Uterus (tissue), 4 donors: ENCODE measurements at places on chromosomes 4 and X. TPM values are rescaled to one million over a fixed set of nuclear protein-coding genes. Genes with fewer than 3 reads are reported as not detected.

GRCh38 chr4:40401631-40402030 lies 66.5 kb downstream of the CHRNA9 start:
- DNase-seq: no peak

GRCh38 chr4:7719354-7720174 lies 220.1 kb downstream of the AFAP1 start:
- peak; percentile 66 for DNase-seq

GRCh38 chr4:41609851-41610250 lies 71.9 kb downstream of the LIMCH1 start:
- DNase-seq: no peak

GRCh38 chr4:39928538-39928937 lies 49.2 kb downstream of the PDS5A start:
- DNase-seq: no peak

The THOC2 gene
- 180 TPM for total RNA-seq

The ITGB1BP2 gene
- total RNA-seq: 15.9 TPM

DNA sequence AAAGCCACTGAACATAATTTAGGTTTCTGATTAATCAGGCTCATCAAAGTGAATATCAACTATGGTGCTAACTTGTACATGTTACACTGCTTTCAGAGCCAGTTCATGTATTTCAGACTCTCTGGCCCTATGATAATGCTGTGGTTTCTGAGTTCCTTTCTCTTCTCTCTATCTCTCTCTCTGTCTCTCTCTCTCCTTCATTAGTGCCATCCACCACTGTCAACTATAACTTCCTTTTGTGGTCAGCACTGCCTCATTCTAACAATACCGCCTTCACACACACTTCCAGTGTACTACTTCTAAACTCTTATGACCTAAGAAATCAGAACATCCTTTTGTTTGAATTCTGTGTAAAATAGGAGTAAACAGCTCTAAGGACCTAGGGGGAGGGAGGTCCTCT lies 907.1 kb downstream of the RPA4 start:
- no peak for DNase-seq

The AVPR2 gene
- not detected for total RNA-seq

DNA sequence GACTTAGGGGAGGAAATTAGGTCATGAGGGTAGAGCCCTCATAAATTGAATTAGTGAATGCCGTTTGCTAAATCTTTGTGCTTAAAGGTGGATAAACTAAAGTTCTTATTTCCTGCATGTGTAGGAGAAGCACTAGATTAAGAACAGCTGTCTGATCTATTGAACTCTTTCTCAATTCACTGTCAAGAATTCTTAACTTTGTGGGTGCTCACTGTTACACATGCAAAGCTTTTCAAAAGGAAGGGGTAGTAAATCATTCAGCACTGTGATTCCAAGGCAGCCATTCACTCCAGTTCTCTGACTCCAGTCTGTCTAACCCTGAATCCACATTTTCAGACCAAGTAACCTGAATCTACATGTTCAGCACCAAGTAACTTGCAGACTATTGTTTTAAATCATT lies 1520.1 kb downstream of the PCDH18 start:
- no peak for DNase-seq

The RBM46 gene
- total RNA-seq: not detected

The F8A3 gene
- 8.2 TPM for total RNA-seq

- DNase-seq: no peak
Measured at GRCh38 chr4:154478128-154478527, 13.5 kb downstream of the DCHS2 start.

The TIMM8A gene
- total RNA-seq: 7.0 TPM

GRCh38 chr4:104869831-104870230 lies 276.8 kb upstream of the TET2 start:
- DNase-seq: no peak

DNA sequence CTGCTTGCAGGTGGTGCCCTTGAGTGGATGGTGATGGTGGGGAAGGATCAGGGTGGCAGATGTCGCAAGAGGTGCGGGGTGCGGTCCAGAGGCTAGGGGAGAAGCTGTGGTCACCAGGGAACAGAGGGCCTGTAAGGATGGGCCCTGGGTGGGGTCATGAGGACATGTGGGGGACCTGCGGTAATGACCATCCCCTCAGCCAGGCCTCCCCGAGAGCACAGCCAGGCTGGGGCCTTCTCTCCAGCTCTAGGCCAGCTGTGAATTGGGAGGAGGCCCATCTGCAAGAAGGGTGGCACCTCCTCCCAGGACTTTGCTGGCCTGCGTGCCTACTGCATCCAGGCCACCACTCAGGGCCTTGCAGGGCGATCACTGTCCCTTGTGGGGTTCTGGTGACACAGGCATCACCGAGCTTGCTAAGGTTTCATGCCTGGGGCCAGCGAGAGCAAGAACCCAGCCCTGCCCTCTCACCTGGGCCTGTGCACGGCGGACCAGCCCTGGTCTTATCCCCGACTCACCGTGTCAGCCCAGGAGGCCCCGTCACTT lies 34.1 kb upstream of the MXD4 start:
- no peak for DNase-seq

The TCP11X2 gene
- not detected for total RNA-seq

DNA sequence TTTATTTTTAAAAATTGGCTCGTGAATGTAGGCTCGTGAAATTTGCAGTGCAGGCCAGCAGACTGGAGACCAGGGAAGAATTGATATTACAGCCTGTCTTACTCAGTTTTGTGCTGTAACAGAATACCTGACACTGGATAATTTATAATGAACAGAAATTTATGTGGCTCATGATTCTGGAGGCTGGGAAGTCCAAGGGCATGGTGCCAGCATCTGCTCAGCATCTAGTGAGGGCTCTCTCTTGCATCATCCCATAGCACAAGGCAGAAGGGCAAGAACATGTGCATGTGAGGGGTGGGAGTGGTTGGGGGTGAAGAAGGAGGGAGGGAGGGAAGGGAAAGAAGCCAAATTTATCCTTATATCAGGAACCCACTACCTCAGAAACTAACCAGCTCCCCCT lies 13.7 kb upstream of the CLTRN start:
- DNase-seq: no peak

The SLC34A2 gene
- 4.1 TPM for total RNA-seq

The DIPK2B gene
- 95.6 TPM for total RNA-seq

DNA sequence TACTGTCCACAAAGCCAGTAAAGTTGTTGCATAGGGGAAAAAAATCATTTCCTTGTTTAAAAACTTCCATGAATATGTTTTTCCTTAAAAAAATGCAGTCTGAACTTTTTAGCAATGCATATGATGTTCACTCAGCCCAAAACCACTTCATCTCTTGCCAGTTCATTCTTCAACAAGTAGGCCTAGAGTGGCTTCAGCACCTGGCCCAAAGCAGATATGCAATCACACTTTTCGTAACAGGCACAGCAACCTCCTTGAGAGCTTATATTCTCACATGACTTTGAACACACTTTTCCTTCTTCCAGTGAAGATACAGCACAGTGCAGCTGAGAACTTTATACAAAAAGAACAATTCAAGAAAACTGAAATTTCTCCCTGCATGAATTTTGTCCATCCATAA lies 128.6 kb downstream of the ADAMTS3 start:
- no peak for DNase-seq

GRCh38 chr4:105462576-105462975 lies 11.3 kb downstream of the PPA2 start:
- DNase-seq: no peak

DNA sequence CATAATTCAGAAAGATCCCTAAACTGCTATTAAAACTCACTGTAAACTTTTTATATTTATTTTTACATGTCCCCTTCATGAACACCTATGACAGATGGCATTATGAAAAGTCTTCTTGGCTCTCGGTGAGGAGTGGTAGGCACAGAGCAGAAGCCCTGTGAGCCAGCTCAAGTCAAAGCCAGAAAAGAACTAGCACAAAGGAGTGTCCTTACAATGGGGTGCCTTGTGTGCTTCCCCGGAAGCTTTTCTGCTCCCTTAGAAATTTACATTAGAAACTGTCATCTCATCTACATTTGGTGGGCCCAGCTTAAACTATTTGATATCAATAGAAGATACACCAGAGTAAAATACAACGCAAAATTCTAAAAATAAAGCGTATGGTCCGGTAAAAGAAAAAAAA lies 135.7 kb upstream of the MAP3K15 start:
- no peak for DNase-seq

DNA sequence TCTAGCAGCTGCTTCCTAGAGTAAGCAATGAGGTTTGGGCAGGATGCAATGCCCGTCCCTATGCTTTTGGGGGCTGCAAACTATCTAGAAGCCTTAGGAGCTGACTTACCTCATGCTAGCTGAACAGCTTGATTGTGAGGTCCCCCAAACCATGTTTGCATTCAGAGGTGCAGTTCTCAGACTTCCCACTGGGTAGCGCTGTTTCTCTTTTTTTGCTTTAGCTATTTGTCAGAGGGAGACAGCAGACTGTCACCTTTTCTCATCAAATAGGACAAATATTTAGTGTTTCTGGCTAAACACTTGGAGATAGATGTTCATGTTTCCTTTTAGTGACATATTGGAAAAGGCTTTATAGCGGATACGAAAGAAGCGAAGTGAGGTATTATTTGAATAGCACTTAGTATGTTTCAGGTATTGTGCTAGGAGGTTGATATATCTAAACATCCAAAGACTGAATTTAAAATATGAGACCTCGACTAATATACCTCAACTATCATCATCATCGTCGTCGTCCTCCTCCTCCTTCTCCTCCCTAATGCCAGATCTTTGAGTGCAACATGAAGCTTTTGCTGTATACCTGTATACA lies 18.7 kb upstream of the TMEM192 start:
- DNase-seq: peak; percentile 41

DNA sequence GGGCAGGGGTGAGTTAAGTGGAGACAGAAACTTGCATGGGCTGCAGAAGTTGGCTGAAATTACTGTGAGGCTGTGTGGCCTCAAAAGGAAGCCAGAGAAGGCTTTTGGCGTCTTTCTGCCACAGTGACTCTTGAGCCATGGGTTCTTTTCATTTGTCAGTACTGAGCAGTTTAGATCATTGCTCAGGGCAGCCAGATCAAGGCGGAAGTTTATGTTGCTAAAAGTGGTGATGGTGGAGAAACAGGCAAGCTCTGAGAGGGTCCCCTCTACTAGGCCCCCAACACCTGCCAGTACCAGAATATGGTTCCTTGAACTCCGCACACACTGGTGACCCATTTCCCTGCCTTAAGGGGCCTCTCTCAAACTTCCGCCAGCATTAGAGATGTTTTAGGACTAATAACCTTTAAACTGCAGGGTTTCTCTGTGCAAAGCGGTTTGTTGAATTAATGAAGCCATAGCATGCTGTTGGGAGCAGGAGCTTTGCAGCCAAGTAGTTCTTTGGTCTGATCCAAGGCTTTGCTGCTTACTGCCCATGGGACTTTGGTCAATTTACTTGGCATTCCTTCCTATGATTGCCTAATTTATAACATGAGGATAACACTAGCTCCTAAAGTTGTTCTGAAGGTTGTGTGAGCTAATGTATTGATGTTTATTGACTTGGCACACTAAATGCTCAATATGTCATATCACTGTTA lies 34.5 kb downstream of the RNF175 start:
- no peak for DNase-seq

The SHOX gene
- total RNA-seq: not detected

- no peak for DNase-seq
Measured at GRCh38 chr4:7826909-7827306, 112.8 kb downstream of the AFAP1 start.

- no peak for DNase-seq
Measured at GRCh38 chr4:121860121-121860520, 10.2 kb downstream of the BBS7 start.

DNA sequence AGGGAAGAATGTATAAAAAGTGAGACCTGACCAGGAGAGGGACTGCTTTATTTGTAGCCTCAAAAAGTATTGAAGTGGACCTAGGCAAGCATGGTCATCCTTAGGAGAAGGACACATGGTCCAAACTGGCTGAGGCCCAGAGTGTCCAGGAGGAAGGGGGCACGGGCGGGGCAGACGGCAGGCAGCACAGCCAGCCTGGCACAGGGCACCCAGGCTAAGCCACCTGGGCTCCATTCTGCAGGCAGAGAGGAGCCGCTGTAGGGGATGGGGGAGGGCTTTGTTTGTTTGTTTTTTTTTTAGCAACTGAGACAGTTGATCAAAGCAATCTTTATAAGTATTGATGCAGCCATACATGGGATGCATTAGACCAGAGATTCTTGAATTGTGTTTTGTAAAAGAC lies 188.6 kb downstream of the PRDM5 start:
- DNase-seq: no peak

The HTN1 gene
- total RNA-seq: not detected

The GSPT2 gene
- total RNA-seq: 12.8 TPM

DNA sequence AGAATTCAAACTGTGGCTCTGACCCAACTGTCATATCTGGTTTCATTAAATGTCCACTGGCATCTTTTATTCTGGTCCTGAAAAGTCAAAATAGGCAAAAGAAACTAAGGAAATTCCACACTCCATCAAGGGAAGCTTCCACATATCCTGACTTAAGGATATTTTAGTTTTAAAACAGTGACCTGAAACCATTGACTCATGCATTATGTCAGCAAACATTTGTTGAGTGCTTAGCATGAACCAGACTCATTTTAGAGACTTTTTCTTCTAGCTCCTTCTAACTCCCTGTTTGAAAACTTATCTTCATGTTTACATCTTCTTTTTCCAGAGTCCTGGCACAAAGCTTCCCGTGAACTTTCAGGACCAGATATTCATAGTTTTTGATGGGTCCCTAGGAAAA lies 6.9 kb upstream of the CXCL1 start:
- DNase-seq: no peak

DNA sequence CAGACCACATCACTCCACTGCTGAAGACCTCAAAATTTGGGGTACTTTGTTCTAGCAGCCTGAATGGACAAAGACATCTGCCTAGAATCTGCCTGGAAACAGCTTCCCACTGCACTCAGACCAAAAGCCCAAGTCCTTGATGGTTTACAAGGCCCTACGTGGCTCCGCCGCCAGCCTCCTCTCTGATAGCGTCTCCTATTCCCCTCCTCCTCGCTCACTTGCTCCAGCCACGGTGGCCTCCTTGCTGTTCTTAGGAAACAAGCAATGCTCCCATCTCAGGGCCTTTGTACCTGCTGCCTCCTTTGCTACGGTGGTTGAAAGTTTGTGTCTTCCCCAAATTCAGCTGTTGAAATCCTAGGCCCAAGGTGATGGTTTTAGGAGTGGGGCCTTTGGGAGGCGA lies 34.7 kb upstream of the SORCS2 start:
- peak; percentile 12 for DNase-seq

GRCh38 chr4:26217961-26218676 lies 102.7 kb upstream of the RBPJ start:
- no peak for DNase-seq

GRCh38 chrX:5180135-5180741 lies 1048.4 kb downstream of the NLGN4X start:
- DNase-seq: no peak

The ZFP92 gene
- total RNA-seq: 2.4 TPM

The SSX4B gene
- total RNA-seq: not detected

GRCh38 chr4:8688908-8689445 lies 96.4 kb downstream of the CPZ start:
- DNase-seq: no peak

GRCh38 chrX:37824491-37825214 lies 22.7 kb downstream of the DYNLT3 start:
- DNase-seq: no peak

DNA sequence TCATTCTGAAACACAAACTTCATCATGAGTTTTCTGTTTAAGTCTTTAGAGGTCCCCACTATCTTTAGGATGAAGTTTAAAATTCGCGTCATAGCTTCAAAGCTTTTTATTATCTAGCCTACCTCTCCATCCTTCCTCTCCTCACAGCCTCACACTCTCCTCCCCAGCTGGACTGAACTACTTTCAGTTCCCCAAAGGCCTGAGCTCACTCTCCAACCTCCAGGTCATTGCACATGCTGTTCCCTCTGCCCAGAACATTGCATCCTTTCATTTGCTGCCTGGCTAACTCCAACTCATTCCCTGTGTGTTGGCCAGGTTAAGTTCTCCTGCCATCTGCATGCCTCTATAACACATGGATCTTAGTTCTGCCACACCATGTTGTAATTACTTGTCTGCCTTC lies 2.9 kb upstream of the OTUD5 start:
- DNase-seq: no peak
